Esophagus squamous epithelium (tissue), 5 donors: ENCODE measurements at places on chromosomes 3 and 15.

DNA sequence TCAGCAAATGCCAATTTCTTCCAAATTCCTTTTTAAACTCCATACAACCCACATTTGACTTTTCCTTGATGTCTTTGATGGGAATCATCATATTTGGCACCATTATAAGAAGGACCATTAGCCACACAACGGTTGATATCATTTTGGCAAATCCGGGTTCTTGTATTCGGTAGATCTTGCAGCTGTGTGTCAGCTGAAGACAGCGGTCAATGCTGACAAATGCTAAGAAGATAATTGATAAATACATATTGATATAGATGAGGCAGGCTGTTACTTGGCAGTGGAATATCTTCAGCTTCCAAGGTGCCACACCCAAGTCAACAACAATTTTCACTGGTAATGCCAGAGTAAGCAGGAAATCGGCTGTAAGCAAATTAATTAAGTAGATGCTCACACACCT lies 4.2 kb downstream of the GPR171 start:
- no peak for DNase-seq

GRCh38 chr3:155835341-155836071 lies 18.7 kb downstream of the SLC33A1 start:
- DNase-seq, result no peak

DNA sequence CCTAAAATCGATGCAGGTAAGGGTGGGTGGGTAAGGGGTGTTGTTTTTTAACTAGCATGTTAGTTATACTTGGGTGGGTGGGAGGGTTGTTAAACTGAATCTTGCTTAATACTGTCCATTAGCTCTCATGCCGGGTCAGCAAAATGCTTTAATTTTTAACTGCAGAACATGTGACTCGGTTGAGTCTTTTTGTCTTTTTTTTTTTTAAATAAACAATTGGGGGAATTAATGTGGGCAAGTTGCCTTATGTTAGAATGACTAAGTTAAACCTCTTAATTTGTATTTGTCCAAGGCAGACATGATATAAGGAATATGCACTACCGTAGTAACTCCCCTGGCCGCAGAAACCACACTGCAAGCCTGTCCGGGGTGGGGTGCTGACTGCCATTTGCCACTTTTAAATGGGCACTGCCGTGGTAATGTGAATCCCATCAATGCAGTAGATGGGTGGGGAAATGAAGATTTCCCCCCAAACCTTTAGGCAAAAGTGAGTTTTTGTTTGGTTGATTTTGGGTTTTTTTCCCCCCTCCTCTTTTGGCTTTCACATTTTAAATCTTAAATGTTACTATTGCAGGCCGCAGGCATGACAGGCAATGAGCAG lies 54.3 kb upstream of the CCR4 start:
- DNase-seq, result no peak

- no peak for DNase-seq
These were observed 65.2 kb downstream of the FNDC3B start for GRCh38 chr3:172104471-172105072.

DNA sequence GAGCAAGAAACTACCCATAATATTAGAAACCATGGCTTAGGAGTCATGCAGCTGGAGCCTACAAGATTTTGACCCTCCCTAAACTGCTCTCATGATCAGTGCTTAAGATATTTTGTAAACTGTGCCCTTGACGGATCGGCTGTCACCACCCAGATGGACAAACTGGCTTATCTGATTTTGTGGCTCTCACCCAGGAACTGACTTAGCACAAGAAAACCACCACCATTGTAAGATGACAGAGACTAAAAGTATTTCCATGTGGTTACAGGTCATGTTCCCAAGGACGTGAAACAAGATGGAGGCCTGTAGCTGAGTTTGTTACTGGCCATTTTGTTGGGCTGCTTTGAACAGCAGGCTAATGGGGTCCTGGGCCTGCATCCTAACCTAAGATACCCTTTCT lies 940.9 kb downstream of the OTOL1 start:
- no peak for DNase-seq

DNA sequence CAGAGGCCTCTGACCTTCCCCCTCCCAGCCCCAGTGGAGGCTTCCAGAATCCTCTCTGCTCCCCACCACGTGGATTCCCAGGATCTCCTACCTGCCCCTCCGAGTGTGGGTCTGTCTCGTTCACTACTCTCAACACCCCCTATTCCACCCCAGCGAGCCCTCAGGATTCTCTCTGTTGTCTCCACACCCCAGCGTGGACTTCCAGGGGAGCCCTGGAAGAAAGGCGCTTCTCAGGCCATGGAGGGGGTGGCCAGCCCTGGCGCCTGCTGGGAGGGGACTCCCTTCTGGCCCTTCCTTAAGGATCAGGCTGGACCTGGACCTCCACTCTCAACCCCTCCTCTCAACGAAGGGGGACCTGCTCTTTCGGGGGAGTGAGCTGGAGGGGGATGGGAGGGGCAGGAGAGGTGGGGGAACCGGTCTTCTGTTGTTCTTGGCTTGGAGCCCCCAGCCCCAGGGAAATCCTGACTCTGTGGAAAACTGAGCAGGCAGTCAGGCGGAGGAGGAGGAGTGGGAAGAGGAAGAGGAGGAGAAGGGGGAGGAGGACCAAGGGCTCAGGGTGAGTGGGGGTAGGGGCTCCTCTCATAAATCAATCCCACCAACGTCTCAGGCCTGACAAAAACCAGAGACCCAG lies 32.9 kb downstream of the EPHB3 start:
- DNase-seq, result no peak

- no peak for DNase-seq
These were observed 60.7 kb downstream of the RPL22L1 start for GRCh38 chr3:170809007-170809974.

DNA sequence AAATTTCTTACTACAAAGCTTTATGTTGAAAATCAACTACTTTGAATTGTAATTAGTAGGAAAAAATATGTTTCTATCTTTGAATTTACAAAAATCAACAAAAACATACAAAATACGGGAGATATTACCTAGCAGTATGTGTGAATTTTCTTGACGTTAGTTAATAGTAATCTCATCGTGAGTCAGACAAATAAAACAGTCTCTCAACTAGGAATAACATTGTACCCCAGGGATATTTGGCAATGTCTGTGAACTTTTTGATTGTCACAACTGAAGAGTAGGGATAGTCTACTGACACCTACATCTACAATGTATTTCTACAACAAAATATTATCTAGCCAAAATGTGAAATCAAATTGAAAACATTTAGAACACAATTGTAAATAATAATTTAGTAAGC lies 250.3 kb downstream of the POLQ start:
- DNase-seq, result no peak

DNA sequence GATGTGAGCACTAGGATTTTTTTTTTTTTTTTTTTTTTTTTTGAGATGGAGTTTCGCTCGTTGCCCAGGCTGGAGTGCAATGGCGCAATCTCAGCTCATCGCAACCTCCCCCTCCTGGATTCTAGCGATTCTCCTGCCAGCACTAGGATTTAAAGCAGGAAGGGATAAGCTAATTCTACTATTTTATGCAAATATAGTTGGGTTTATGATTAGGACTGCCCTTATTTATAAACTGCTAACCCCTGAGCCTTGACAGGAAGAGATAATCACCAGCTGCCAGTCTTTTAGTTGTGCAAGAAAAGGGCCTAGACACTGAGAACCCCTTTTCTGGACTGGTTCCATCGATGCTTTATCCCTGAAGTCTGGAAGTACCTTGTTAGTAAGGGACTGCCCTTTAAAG lies 36.7 kb downstream of the IFT57 start:
- DNase-seq, result no peak

GRCh38 chr15:92952458-92952850 lies 52.3 kb downstream of the CHD2 start:
- no peak for DNase-seq

DNA sequence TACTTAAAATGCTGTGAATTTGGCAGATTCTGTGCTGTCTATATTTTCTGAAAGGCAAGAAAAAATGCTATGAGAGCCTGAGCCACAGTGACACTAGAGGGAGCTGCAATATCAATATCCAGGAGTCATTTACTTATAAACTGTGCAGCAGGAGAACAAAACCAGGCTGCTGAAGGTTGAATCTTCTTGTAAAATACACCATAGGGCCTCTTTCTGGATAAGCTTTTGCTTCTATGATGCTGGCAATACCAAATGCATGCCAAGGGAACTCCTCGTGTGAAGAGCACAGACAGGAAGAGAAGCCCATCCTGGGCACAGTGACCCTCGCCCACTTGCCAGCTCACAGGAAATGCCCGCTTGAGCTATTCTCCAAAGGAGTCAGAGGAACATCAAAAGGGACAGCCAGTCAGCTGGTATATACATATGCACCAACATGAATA lies 48.0 kb upstream of the TSPAN3 start:
- DNase-seq, result no peak

DNA sequence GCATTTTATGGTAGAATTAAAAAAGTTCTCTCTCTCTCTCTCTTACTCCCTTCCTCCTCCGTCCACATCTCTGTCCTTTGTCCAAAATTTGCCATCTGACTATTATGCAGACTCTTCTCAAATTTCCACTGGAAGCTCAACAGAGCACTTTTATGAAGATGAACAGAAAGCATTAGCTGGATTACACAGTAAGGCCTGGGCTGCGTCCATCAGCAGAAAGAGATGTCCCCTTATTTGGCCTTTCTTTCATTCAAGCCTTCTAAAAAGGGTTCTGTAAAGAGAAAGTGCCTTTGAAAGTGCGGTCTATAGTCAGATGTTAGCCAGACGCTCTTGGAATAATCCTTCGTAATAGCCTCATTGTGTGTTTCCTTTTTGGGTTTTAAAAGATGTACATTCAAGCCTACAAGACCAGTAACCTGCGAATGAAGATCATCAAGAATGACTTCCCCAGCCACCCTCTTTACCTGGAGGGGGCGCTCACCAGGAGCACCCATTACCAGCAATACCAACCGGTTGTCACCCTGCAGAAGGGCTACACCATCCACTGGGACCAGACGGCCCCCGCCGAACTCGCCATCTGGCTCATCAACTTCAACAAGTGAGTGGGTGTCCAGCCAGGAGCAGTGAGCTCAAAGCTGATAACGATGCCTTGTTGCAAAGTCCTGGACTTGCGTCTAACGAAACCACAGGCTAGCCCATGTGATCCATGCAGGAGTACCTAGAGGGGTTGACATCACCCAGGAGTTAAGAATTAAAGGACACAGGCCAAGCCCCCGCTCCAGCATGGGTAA lies 53.1 kb downstream of the MESD start:
- DNase-seq, result no peak

- no peak for DNase-seq
These were observed 365.1 kb upstream of the SEMA6D start for GRCh38 chr15:47352217-47352616.

- DNase-seq, result no peak
These were observed 9.2 kb upstream of the PDZRN3 start for GRCh38 chr3:73633916-73634344.

DNA sequence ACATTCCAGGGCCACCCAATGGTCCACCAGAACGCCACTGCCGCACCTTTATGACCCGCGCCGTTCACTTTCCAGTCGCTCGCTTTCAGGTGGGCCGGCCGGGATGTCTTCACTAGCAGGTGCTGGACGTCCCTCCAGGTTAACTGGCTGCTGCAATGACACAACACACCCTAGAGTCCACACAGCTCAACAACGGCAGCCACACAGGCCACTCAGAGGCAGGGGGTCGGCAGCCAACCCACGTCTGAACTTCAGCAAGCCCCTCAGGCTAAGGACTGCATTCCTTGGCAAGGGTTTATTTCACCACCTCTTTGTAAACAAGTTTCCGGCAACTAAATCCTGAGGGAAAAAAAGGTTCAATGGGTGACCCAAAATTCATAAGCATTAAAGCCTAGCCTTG lies 89.2 kb upstream of the SNRPA1 start:
- DNase-seq, result no peak

- no peak for DNase-seq
These were observed 55.7 kb downstream of the OXNAD1 start for GRCh38 chr3:16320711-16321110.

GRCh38 chr15:52727815-52728214 lies 48.6 kb upstream of the ATOSA start:
- DNase-seq, result no peak

DNA sequence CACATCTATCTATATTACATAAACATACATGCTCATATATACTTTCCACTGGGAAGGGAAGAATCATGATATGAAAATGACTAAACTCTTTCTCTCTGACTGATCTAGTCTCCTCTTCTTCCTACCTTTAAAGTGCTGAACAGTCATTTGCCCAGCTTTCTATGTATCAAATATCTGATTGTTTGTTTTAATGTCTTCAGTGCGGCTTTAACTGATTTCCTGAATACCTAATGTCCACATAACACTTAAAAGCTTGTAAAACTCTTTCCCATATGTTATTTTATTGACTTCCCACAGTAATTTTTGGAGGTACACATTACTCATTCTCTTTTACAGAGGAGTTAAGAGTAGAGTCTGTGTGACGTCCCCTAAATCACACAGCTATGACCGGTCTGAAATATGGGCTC lies 28.2 kb downstream of the CPOX start:
- DNase-seq, result no peak

DNA sequence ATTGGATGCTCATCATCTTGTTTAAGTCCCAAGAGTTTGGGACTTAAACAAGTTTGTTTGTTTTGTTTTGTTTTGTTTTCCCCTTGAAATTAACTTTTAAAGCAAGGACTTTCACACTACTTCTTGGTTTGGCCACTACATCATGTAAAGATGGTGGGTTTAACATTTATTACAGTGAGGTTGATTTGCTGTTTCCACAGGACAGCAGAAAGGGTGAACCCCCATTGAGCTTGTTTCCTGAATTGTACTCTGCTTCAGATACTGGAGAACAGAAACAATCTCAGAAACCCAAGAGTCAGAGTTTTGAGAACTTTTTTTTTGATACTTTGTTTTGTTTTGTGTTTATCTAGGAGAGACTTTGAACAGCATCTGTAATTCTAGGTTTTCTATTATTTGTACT lies 6.7 kb downstream of the POU1F1 start:
- DNase-seq, result no peak

- no peak for DNase-seq
These were observed 170.6 kb upstream of the TSC22D2 start for GRCh38 chr3:150237490-150237889.

- no peak for DNase-seq
These were observed 130.9 kb upstream of the RGMA start for GRCh38 chr15:93219859-93220420.

DNA sequence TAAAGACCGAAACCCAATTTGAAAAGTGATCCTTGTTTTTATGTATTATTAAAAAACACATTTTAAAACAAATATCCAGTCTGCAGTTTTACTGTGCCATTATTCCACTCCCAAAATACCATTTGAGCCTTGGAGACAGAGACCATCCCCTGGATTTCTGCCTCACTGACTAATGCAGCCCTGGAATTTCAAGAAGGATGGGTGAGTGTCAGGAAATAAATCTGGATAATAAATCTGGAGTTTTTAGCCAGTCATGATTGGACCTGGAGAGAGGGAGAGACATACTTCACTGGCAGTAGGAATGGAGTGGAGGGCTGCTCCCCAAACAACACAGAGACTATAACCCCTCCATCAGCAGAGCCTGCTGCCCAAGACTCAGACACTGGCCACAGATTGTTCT lies 123.3 kb downstream of the MYLK start:
- DNase-seq, result no peak

GRCh38 chr3:21751886-21752285 lies 876 bp upstream of the ZNF385D start:
- no peak for DNase-seq
